ENCODE measurements at places on chromosomes 4 and X.
A peak's percentile ranks its signal among the peaks of the same experiment; 100 is the strongest.

DNA sequence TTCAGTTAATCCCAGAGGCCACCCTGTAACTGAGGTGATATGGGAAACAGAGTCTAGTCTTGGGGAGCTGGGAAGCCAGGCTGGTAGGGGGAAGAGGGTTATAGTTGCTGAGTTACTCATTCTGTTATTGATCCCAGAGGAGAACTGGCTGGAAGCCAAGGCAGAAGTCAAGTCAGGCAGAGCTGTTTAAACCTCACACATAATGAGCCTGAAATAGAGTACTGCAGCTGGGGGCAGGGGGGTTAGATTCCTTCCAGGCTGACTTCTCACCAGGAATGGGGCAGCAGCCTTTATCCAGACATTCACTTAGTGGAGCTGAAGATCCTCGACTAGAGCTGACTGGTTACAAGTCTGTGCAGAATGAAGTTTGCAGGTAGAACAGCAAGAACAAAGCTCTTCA is 144.9 kb downstream of the C4orf33 start:
- no peak for DNase-seq

DNA sequence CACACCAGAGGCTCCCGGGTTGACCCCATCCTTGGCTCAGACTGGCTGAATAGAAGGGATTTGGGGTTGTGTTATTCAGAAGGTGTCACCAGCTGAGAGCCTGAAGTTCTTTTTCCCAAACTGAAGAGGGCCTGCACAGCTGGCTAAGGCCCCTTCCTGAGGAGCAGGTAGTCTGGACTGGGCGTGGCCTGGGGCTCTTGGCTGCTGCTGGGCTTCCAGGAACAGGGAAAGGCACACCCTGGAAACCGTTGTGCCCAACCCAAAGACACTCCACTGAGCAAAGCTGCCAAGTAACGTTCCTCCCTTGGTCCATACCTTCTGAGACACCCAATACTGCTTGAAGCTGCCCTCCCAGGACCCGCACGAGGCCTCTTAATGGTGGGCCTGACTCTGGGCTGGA is 8.3 kb upstream of the CXCR3 start:
- DNase-seq: no peak

- DNase-seq: no peak
Observed at GRCh38 chr4:186348433-186348832, 82.4 kb downstream of the F11 start.

- no peak for DNase-seq
Observed at GRCh38 chr4:108590776-108591175, 29.6 kb upstream of the RPL34 start.

GRCh38 chr4:132737344-132737743 is 411.8 kb upstream of the PCDH10 start:
- no peak for DNase-seq

GRCh38 chr4:2954358-2955185 is 8.6 kb downstream of the NOP14 start:
- peak; percentile 62 for DNase-seq

DNA sequence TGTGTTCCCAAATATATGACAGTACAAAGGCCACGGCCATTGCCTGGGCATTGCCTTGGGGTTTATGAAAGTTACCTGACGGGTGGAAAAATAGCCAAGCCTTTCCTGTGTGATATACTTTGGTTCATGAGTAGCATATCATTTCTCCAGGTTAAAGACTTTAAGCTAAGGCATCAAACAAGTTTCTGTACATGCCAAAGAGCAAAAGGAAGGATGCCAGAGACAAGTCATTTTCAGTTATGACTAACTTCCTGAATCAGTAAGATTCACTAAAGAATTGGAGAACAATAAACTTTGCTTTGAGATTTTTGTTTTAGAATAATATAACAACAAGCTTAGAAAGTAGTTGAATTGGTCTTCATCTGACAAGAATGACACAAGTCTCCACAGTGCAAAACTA is 9.7 kb upstream of the GUF1 start:
- no peak for DNase-seq

GRCh38 chr4:26785810-26786209 is 74.8 kb upstream of the STIM2 start:
- no peak for DNase-seq

- no peak for DNase-seq
Observed at GRCh38 chr4:91837608-91838029, 466.1 kb upstream of the GRID2 start.

DNA sequence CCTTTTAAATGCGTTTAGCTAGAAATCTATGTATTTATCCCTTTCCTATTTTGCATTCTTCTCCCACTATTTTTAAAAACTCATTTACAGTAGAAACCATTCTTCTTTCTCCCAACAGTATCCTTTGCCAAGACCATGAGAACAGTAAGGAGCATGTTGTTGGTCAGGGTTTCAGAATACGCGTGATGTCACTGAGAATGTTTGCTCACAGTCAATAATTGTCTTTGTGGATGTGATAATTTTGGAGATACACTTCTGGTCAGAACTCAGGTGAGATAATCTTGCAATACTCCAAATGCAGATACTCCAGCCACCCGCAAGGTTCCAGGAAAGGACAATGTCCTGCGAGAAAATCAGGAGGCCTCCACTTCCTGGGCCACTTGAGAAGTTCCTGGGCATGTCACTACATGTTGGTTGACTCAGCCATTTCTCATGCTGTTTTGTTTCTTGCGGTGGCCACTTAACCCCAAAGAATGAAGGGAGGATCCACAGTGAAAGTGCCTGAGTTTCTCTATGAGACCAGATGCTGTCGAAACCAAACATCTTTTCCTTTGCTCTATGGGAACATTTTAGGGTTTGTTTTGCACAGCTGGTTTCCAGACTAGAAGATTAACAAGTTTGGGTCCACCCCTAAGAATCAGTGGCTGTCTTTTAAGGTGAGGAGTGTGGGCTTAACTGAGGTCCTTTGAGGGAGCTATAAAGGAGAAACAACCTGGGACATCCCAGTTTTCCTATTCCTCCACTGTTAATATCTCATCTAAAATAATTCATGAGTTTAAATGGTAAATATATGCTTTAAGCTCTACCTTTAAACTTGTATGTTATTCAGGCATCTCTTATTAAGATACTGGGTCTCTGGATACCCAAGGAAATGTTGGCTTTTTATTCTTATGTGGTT is 116.0 kb downstream of the SOWAHB start:
- DNase-seq: no peak

DNA sequence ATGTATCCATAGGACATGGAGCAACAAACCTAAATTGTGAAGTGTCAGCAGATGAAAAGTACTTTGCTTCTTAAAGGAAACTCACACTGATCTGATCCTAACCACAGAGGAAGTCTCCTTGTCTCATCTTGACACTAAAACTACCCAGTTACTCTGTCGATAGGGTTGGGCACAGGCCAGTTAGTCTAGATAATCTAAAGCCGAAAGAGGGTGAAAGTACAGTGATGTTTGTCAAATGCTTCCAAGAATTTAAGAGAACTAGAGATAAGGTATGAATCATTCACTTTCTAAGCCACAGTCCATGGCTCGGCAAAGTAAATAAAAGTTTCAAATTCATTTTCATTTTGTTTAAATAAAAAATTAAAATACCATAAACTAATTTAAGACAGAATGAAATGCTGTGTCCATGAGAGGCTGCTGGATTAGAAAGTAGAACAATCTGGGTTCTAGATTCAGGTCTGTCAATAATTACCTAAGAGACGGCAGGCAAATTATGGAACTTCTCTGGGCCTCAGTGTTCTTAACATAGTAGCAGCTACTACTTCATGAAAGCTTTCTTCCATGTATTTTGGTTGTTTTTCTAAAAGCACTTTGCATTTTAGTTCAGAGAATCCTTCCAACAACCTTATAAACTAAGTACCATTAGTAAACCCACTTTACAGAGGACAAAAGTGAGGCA is 176.7 kb downstream of the LDB2 start:
- DNase-seq: no peak

- DNase-seq: no peak
Observed at GRCh38 chr4:181293541-181293940, 949.7 kb upstream of the TENM3 start.

All from stimulated activated CD8-positive, alpha-beta memory T cell treated with anti-CD3 and anti-CD28 coated beads, Interleukin-4, amount 100 ng/mL, for 24 hours (primary cell).